ENCODE measurements at places on chromosomes 1 and 21.

GRCh38 chr1:67393737-67394136, 36.5 kb downstream of the SERBP1 start:
- DNase-seq, result no peak

- DNase-seq, result peak; percentile 84
Measured at GRCh38 chr1:101587741-101588140, 350.9 kb downstream of the S1PR1 start.

DNA sequence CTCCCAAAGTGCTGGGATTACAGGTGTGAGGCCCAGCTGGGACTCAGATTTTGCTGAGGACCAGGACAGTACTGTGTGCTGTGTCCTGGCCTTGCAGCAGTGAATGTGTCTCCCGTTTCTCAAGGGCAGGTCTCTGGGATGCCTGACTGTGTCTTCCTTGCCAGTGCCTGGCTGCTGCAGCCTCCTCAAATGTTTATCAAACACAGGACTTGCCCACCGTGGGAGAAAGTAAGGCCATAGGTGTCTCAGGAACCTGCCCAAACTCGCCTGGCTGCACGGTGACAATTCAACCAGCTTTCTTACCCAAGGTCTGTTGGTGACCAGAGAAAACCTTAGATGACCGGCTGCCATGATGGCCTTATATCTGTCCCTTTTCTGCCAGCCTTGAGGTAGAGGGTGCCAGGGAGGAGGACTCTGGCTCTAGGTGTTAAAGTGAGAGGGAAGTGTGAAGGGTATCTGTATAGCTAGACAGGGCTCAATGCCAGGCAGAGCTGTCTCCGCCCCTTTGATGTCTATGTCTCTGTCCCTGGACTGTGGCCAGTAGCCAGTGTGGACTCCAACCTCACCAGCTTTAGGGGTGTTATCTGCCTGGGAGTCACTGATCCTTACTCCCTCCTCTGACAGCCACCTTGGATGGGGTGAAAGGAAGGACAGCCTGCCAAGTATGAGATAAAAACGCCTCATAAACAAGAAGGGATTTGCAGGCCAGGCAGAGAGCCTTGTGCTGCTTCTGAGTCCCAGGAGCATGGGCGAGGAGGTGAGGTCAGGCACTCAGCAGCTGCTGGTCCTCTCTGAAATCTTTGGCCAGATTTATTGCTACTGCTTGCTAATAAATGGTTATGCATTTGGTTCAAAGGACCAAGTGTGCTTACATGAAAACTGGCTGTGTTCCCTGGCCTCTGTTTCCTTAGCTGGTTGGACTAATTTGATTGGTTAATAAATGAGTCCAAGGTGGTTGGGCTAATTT, 22.3 kb downstream of the IL6R start:
- DNase-seq, result peak; percentile 67

DNA sequence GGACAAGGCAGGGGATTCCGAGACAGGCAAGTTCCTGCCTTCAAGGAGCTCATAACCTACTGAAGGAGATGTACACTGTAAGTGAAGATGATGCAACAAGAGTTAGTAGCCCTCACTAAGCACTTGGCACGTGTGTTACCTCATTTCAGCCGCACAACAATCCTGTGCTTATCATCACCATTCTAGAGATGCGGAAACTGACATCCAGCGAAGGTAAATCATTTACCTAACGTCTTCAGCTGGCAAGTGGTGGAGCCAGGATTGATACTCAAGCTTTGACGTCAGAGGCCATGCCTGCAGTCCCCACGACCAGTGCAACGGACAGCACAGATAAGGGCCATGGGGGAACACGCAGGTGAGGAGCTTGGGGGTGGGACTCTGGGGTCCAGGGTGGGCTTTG, 2.9 kb upstream of the UBXN10 start:
- DNase-seq, result no peak

DNA sequence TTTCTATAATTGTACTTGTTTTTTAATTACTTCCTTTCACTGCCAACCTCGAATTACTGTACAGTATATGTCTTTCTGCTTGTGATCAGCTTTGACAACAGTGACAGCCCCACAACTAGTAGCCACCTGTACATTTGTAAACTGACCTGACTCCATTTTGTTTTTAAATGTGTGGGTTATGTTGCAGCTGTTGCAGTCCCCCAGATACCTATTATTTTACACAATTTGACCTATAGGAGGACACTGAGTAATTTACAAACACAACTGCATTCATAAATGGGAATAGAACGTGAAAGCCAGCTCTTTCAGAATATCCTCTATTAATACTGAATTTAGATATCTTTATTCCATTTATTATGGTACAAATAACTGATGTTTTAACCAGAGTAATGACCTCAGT, 2.5 kb upstream of the VAMP3 start:
- DNase-seq, result no peak

DNA sequence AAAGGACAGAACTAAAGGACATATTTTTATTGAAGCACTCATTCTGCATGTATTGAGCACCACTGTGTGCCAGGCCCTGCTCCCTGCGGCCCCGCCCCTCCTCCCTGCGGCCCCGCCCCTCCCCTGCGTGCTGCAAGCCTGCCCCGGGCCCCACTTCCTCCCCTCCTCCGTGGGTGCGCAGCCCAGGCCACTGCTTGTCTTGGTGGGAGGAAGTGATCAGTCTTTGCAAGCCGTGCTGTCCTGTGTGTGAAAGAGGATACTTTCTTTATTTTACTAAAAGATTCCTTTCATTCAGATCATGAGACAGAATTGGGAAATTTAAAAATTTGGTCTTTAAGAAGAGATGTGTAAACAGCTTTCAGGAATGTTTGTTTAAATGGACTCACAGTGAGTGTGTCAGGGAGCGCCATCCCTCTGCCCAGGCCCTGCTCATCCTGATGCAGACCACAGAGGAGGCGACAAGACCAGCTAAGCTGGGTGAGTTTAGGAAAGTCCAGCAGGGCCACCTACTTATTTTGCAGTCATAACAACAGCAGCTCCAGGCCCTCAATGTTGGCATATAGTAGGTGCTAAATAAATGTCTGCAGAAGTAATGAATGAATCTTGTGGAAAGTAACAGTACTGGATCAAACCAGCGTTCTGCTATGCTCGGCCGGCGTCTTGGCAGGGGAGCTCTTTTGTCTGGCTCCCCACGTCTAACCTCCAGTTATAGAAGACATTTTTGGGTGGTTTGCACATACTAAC, 88.3 kb upstream of the SELENON start:
- DNase-seq, result no peak

DNA sequence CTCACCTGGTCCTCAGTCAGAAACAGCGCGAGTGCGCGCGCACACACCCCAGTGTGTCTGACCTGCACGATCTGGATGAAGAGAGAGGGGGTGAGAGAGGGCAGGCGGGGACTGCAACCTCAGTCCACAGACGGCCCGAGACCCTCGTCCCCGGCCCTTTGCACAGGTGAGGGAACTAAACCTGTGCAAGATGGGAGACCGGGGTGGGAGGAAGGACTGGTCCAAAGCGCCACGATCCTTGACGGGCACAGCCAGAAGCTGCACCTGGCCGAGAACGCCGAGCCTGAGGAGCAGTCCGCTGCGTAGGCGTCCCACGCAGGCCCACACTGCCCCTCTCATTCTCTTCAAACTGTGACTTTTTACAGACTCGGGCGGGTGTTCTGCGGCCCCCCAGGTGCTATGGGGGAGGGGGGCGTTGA, 519 bp upstream of the IQCC start:
- DNase-seq, result no peak

DNA sequence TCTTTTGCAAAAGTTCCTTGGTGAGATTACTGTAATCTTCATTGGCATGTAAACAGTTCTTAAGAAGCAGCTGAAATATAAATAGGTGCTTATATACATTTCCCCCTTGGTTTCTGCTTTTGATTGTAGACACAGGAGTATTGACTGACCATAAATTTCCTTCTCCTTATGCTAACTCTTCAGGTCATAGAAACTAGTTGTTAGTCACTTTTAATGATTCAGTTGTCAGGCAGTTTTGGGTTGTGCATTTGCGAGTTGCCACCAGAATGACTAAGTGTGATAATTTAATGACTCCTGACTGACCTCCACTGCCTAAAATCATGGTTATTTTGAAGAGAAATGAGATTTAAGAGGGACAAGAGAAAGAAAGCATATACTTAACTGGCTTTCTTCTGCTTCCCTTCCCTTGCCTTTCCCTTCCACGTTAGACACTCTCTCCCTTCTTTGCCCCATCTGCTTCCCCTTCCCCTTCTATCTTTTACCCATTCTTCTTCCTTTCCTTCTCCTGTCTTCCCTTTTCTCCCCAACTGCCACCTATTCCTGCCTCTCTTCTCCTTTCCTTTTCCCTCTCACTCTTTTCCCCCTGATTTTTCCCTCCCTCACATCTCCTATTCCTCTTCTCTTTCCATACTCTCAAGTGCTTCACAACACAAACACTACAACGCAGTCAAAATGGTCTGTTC, 12.3 kb downstream of the ZMPSTE24 start:
- DNase-seq, result no peak

- DNase-seq, result no peak
Measured at GRCh38 chr1:168799927-168800605, 71.1 kb upstream of the DPT start.

DNA sequence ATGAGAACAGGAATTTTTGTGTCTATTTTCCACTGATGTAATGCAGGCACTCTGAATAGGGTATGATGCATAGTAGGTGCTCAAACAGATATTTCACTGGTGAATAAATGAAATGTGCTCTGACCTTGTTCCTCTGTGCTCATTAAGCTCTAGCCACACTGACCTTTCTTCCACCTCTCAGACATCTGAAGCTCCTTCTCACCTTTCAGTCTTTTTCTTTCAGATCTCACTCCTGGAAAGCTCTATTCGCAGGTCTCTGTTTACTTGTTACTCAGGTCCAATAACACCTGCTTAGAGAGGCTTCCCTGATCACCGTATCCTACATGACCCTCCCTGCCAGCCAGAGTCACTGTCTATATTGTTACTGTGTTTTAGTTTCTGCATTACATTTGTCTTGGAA, 59.2 kb upstream of the IVNS1ABP start:
- DNase-seq, result no peak

DNA sequence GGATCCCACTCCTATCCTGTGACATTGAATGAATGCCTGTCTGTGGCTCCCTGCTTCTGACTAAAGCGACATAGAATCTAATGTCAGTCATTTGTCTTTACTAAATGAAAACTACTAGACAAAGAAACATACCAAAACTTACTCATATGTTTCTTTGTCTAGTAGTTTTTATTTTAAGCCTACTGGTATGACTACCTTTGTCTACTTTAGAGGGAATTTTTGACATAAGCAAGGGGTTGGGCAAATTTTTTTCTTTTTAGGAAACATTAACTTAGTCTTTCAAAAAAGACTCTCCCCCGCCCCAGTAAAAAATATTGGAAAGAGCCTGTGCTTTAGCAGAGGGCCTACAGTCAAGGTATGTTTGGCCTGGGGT, 4.9 kb downstream of the NEK7 start:
- no peak for DNase-seq

DNA sequence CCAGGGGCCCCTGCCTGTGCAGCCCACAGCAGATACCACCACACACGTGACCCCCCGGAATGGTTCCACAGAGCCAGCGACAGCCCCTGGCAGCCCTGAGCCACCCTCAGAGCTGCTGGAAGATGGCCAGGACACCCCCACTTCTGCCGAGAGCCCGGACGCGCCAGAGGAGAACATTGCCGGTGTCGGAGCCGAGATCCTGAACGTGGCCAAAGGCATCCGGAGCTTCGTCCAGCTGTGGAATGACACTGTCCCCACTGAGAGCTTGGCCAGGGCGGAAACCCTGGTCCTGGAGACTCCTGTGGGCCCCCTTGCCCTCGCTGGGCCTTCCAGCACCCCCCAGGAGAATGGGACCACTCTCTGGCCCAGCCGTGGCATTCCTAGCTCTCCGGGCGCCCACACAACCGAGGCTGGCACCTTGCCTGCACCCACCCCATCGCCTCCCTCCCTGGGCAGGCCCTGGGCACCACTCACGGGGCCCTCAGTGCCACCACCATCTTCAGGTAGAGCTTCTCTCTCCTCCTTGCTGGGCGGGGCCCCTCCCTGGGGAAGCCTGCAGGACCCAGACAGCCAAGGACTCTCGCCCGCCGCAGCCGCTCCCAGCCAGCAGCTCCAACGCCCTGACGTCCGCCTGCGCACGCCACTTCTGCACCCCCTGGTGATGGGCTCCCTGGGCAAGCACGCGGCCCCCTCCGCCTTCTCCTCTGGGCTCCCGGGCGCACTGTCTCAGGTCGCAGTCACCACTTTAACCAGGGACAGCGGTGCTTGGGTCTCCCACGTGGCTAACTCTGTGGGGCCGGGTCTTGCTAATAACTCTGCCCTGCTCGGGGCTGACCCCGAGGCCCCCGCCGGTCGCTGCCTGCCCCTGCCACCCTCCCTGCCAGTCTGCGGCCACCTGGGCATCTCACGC, 51.0 kb downstream of the COL18A1 start:
- DNase-seq, result no peak

DNA sequence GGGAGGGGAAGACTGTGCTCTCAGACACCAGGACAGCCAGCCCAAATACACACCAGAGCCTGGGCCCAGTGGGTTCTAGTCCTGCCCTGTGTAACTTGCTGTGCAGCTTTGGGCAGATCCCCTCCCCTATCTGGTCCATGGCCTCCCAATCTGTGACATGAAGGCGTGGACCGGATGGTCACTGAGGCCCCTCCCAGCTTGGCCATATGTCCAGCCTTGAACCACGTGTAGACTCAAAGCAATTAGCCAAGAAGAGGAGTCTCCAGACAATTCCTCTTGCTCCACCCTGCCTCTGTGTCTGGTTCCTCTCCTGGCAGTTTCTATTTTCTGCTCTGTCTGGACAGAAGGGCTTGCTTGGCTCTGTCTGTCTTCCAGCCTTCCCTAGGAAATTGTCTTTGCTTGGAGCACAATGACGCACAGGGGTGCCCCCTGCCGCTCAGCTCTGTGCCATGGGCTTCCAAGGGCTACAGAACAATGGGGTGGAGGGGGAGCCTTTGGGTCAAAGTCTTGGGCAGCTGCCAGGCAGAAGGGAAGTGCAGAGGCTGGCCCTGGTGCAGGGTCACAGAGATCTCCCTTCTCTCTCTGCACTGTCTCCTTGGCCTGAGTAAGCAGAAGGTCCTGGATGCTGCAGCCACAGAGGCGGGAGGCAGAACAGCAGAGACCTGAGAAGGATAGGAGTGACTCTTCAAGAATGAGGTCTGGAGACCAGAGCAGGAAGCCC, 66.1 kb downstream of the TENT5C start:
- no peak for DNase-seq

- no peak for DNase-seq
Measured at GRCh38 chr1:164842870-164843269, 283.9 kb downstream of the PBX1 start.

DNA sequence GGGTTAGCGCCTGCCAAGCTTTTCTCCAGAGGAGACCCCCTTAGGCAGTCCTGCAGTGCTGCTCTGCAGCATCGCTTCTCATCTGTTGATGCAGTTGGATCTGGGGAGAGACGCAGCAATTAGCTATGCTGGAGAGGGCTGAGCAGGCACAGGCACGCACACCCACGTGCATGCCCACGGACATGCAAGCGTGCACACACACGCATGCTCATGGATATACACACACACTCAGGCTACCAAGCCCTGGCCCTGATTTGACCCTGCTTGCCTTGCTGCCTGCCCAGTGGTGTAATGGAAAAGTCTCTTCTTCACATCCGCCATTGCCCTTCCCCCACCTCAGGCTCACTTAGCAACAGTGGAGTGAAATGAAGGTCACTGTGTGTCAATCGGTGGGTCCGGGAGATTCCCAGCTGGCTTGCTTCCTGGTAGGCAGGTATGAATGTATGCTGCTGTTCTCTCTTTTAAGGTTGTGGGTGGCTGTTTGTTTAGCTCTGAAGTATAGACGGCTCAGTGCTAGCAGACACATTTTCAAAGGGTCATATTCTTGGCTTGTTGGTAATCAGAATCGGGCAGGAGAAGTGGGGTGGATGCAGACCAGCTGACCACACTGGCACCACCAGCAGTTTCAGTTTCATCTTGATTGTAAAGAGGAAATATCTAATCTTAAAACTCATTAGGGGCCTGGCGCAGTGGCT, 9.5 kb downstream of the ATP1B1 start:
- peak; percentile 30 for DNase-seq

Measured in muscle of back (tissue), 13 donors.